Right hindlimb (tissue), 1 donor: ENCODE measurements at places on chromosomes 5 and 9.

GRCh38 chr9:31394015-31394473 lies 990.4 kb upstream of the ACO1 start:
- DNase-seq, result no peak

GRCh38 chr5:40619421-40619820 lies 60.3 kb upstream of the PTGER4 start:
- DNase-seq, result no peak

DNA sequence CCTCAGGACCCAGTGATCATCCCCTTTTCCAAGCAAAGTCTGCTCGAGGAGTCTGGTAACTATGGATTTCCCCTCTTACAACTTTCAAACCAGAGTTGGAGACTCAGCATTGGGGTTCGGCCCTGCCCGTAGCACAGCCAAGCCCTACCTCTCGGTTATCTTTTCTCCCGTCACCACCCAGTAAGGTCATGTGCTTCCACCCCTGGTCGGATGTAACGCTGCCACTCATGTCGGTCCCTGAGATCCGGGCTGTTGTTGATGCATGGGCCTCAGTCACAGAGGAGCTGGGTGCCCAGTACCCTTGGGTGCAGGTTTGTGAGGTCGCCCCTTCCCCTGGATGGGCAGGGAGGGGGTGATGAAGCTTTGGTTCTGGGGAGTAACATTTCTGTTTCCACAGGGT lies 1.2 kb downstream of the GALT start:
- no peak for DNase-seq

DNA sequence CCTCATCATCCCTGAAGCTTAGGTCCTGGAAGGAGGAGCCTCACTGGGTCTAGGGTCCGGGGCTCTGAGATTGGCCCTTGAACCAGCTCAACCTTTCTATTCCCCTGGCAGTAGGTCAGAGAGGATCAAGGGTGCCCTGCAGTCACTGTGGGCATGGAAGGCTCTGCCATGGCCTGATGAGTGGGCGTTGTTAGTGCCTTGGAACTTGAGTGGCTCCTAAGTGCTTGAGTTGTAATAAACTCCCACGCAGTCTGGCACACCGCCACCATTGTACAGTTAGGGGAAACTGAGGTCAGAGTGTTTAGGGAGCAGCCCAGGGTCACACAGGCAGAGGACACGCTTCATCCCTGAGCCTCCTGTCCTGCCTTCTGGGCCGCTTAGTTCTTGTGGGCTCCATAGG lies 10.4 kb upstream of the SYNPO start:
- no peak for DNase-seq

DNA sequence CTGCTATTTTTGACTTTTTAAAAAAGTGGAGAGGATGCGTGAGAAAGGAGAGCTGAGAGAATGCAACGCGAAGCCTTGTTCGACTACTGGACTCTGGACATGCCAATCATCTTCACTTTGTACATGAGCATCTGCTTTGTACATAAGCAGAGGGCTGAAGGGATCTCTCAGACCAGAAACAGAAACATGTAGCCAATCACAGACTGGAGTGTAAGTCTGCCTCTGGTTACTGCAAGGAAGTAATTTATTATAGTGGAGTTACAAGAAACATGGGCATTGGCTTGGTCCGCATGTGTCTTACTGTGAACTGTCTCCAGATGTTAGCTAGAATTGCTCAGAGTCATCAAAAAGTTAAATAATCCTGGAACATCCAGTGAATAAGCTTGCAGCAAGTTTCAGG lies 190.0 kb upstream of the GRAMD2B start:
- DNase-seq, result no peak

DNA sequence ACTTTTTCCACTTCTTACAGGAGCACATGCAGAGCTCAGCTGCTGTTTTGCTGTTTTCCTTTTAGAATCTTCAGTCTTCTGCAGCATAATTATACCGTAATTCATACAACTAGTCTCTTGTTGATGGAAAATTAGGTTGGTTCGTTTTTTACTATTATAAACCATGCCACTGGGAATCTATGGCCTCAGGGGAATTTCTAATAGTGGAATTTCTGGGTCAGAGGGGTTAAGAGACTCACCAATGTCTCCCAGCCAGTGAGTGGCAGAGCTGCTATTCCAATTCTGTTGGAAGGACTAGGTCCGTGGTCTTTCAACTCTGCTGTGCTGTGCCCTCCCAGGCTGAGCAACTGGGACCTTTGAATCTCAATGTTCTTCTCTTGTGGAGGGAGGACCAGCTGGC lies 282.5 kb downstream of the ZSWIM6 start:
- no peak for DNase-seq

DNA sequence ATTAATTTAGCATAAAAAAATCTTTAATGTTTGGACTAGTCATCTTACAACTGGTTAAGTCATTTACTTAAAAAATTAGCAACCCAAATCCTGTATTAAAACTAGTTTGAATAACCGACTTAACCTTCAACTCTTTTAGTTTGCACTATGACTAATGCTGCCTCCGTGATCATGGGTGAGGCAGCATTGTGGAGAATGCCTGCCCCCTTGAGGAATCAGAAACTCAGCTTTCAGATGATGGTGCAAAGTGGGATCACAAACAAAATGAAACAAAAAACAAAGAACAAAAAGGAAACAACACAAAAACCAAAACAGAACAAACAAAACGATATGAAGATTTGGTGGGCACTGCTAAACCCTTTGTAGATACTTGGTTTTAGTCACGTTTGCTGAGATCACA lies 127.0 kb upstream of the PALM2AKAP2 start:
- DNase-seq, result no peak

DNA sequence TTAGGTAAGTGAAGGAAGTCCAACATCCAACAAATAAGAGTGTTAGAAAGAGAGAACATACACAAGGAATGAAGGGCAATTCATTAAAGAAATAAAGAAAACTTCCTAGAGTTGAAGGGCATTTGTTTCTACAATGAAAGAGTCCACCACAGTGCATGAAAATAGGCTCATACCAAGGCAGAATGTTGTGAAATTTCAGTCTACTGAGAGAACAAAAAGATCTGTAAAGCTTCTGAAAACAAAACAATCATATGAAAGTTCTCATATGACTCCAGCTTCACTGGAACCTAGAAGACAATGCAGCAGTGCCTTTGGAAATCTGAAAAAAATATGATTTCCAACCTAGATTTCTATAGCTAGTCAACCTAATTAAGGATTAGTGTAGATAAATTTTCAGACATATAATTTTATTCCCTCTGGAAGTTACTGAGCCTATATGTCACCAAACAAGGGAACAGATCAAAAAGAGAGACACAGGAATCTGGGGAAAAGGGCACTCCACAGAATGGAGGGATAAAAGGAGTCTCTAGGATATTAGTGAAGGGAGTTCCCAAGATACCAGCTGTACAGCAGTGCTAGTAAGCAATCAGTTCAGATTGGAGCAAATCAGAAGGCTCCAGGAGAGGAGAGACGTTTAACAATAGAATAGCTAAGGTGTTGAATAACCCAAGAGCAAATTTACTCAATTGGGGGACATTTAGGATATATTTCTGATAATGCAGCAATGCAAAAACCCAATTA lies 5.8 kb downstream of the C5orf58 start:
- no peak for DNase-seq

DNA sequence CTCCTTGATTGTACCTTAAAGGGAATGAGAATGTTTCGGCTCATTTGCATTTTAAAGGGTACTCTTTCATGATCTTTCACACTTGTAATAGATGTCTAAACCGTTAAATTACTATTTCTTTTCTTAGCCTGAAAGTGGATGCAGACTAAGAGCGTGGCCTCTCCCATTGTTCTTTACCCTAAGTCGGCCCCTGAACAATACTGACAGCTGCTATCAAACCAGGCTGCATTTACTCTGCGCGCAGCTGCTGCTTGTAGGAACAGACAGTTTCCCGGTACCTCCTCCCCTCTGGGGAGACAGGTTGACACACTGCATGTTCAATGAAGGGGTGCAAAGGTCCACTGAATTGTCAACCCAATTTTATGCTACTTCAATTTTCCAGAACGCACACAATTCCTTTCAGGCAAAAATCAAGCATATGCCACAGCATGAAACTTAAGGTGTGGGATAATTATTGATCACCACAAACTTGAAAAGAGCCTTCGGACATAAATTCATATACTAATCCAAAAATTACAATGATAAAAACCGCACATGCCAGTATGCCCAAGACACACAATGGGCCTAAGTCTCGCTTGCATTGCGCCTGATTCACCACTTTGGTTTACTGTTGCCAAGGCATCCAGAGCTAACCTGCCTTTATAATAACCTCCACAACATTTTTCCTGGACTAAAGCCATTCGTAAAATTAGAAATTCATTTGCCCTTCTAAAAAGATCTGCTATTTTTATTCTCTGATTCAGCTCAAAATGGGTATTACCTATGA lies 39.7 kb downstream of the TLE1 start:
- DNase-seq, result no peak

DNA sequence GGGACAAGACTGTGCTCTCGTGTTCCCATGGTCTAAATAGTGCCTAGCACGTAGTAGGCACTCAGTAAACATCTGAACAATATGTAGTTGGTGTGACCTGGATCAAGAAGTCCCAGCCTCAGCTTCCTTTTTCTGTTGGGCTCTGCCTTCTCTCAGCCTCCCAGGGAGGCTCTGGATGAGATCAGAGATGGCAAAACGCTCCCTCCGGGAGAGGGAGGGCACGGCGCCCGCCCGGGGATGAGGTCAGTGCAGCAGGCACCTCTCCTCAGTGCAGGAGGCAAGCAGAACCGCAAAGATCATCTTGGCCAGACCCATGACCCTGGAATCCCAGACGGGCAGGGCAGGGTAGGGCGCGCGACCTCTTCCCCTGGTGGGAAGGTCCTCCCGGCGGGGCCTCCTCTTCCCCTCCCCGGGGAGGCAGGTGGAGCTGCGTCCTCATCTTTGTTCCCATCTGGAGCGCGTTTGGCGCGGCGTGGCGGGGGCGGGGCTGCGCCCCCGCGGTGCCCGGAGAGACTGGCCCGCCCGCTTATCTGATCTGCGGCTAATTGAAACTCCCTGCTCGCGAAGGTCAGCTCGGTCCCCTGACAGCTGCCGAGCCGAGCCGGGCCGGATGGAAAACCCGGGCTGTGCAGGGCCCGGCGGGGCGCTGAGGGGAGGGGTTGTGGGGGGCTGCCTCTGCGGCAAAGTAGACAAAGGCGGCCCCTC lies 60.9 kb downstream of the CXXC5 start:
- peak; percentile 73 for DNase-seq

GRCh38 chr5:122202952-122203351 lies 73.6 kb downstream of the ZNF474 start:
- no peak for DNase-seq

DNA sequence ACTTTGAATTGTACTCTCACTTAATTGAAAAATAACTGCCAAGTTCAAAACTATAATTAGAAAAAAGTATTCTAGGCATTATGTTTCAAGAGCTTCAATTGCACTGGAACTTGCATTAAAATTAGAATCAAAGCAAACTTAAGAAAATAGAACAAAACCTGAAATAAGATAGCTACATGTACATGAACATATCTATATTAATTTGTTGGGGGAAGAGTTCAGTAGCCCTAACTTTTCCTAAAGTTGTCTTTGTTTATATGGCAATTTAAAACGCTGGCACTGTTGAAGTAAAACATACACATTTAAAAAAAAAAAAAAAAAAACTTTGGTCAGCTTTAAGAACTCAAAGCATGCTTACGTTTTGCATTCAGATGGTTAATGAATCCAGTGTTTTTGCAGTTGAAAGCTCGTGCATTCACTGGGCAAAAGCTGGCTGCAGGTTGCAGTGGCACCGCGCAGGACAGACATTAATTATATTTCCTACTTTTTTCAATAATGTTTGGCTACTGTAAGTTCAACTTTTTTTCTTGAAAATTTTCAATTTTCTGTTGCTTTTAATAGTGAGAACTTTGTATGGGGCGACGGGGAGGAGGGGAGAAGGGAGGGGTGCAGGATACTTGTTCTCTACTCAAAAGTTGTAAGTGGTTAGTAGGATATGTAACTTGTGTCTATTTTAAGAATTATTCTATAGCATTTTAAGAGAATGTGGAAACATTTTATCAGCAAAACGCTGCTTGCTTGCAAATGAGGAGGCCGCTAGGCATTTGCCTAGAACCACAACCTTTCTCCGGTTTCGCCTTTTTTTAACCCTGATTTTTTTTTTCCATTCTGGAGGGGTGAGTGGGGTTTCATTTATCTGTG lies 3.9 kb downstream of the NR2F1 start:
- no peak for DNase-seq

- DNase-seq, result peak; percentile 87
Measured at GRCh38 chr5:84603568-84604185, 219.0 kb upstream of the EDIL3 start.

GRCh38 chr5:61004448-61004847 lies 59.4 kb downstream of the NDUFAF2 start:
- no peak for DNase-seq

- DNase-seq, result no peak
Measured at GRCh38 chr5:56175488-56175887, 57.6 kb downstream of the ANKRD55 start.

- DNase-seq, result no peak
Measured at GRCh38 chr5:119829341-119829740, 200.0 kb downstream of the FAM170A start.

DNA sequence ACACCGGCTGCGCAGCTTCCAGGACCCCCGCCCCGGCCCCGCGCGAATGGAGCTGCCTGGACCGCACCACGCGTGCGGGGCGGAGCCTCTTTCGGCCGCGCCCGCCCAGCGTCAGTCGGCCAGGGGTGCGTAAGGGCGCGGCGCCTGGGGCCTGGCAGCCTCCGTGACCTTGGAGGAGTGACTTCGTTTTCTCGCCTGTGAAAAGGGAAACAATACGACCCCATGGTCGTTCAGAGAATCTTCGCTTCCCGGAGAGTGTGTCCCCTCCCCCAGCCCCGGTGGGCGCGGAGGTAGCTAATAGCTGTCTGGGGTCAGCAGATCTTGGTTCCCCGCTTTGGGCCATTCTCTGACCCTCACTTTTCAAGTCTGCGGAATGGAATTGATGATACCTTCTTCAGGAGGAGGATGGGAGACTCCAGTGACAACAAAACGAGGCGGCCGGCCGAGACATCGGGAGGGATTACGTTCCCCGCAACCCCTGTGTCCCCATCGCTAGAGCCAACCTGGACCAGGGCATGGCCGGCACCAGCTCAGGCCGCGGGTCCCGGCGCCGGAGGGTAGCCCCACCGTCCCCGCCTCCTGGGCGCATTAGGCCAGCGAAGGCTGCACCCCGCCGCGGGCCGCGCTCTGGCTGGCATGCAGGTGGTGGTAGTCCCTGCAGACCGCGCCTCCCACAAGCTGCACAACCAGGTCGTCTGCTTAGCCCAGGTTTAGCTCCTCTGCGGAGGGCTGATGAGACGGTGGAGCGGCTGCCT lies 5.5 kb upstream of the CDHR2 start:
- DNase-seq, result peak; percentile 74

GRCh38 chr5:160048131-160048530 lies 39.2 kb downstream of the TTC1 start:
- no peak for DNase-seq
